Activated CD8-positive, alpha-beta memory T cell treated with anti-CD3 and anti-CD28 coated beads, Interleukin-2, amount 50 U/mL, for 48 hours (primary cell): ENCODE measurements at places on chromosomes 4 and X.

- DNase-seq = peak; percentile 69
Measured at GRCh38 chrX:71533851-71534561, 1.1 kb downstream of the OGT start.

DNA sequence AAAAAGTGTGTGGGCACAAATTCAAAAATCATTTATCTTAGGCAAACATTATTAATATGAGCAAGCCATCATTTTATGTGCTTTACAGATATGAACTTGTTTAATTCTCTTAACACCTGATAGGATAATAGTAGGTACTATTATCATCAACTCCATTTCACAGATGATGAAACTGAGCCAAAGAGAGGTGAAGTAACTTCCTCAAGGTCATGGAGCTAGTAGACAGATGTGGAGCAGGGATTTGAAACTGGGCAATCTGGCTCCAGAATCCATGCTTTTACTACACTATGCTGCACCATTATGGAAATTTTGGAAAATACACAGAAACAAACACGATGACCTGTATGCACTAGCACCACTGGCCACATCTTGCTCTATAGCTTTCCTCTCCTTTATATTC, 1.0 kb upstream of the PIN4 start:
- DNase-seq = no peak

GRCh38 chr4:76767983-76768382, 130.0 kb downstream of the SOWAHB start:
- no peak for DNase-seq

DNA sequence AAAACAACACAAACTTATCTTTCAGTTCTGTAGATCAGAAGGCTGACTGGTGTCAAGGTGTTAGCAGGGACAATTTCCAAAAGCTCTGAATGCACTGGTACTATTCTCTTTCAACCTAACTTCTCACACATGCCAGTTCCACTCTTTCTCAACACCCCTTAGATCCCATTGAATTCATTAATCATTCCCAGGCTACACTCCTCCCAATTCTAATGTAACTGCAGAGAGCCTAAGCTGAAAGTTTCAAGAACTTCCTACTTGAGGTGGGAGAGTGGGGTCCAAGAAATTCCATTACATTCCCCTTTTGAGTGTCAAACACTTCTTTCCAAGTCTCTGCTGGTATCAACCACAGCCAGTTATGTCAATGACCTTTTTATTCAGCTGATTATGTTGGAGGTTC, 142.0 kb downstream of the ADAMTS3 start:
- no peak for DNase-seq

- no peak for DNase-seq
Measured at GRCh38 chrX:148043271-148043855, 62.2 kb downstream of the FMR1NB start.

- DNase-seq = no peak
Measured at GRCh38 chr4:74483226-74483911, 38.4 kb downstream of the AREG start.

DNA sequence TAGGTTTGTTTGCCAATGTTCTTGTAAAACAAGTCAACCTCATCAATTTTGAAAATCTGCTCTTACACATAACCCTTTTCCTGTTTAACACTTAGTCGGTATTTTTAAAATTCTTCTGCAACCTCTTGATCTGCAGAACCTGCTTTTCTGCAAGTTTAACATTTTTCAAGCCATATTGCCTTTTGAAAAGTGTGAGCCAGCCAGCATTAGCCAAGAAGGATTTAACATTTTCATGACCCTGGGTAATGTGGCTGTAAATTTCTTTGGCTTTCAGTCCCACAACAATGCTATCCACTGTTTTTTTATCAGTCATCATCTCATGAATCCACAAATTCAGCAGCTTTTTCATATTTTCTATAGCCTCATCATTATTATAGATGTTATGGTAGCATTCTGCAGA, 956.5 kb downstream of the FAT4 start:
- DNase-seq = no peak
